ENCODE measurements at places on chromosomes 11 and 22.

- no peak for DNase-seq
These were observed 203.7 kb downstream of the ARHGAP42 start for GRCh38 chr11:100890789-100891188.

DNA sequence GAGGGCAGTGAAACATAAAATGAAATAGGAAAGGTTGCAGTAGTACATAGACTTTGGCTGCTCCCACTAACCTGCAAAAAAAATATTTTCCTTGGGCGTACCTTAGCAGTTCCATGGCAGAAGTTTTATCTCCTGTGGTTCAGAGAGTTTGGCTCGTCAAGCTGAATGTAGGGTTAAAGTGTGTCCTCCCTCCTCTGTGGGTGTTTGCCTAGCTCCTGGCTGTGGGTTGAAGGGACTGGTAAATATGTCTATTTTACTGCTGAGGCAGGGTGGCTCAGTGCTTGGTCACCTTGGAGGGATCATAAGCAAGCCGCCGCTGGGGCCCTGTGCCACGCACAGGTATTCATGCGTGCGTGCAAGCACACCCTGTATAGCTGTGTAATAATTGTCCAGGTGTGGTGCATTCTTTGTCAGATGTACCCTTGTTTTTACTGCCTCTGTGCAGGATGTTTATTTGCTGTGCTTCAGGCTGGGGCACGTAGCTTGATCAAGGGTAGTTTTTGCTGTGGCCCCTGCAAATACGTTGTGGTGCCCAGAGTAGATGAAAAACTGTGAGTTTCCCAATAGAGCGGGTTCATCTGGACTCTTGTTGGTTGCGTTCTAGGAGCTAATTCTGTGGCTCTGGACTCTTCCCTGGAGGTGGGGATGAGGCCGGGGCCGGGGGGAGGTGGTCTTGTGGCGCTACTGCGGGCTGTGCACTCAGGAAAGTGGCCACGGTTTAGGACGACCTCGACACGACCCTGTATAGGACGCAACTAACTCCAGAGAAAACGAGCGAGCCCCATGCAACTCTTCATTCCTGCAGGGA lies 732 bp upstream of the SORL1 start:
- no peak for DNase-seq

DNA sequence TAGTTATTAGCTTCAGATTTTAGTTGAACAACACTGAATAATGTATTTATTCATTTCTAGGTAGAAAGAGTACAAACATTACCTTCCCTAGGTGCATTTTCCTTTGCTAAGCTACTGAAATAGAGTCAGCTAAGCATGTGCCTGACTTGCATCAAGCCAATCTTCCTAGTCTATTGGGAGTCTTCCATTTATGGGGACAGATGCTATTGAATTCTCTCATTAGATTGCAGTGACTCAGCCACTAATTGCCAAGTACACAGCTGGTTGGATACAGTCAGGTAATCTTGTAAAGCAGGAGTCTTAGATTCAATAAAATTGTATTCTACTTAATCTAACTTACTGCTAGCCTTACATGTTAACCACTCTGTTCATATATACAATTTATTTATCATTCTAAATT lies 55.2 kb upstream of the RPS13 start:
- DNase-seq = no peak

DNA sequence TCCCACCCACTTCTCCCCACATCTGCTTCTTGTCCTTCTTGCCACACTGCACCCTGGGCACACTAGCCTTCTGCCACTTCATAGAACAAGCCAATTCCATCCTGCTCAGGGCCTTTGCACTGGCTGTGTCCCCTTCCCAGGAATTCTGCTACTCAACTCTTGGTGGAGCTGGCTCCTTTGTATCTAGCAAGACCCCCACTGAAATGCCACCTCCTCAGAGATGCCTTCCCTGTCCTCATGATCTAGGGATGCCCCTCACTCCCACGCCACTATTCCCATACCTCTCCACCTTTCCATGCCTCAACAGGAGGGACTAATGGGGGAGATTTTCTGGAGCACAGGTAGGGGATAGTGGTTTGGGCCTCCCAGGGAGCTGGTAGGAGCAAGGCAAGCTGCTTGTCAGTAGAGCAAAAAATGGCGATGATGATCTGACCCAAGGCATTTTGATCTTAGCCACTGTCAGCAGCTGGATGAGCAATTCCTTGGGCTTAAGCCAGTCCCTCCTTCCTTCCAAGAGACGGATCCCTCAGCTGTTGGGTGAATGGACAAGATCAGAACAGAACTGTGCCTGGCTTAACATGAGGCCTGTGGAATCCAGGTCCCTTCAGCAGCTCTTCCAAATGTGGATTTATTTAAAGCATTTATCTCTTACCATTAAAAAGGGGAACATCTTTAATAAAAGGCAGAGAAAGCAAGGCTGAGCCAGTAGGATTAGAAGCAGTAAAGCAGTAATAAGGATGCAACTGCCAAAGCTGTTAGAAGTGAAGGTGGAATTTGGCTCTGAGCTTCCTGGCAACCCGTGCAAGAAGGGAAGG lies 4.0 kb upstream of the PRDM11 start:
- DNase-seq = no peak

- DNase-seq = no peak
These were observed 299.7 kb downstream of the TTC28 start for GRCh38 chr22:28379951-28380350.

DNA sequence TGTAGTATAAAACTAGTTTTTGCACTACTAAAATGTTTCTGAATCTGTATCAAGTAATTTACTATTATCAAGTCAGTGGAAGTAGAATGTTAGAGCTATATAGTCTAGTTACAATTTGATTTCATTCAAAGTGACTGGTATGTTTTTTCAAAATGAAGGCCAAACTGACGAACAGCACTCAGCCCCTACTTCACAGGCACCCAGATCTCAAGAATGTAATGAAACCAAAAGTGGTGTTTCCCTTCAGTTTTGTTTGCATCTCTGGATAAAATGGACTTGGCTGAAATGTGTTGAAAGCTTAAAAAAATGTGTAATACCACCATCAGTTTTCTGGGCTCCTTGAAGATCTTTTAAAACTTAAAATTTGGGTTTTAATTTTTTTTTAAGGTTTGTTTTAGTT lies 46.4 kb downstream of the QSER1 start:
- no peak for DNase-seq

- DNase-seq = no peak
These were observed 10.3 kb downstream of the EIF4G2 start for GRCh38 chr11:10798330-10798928.

DNA sequence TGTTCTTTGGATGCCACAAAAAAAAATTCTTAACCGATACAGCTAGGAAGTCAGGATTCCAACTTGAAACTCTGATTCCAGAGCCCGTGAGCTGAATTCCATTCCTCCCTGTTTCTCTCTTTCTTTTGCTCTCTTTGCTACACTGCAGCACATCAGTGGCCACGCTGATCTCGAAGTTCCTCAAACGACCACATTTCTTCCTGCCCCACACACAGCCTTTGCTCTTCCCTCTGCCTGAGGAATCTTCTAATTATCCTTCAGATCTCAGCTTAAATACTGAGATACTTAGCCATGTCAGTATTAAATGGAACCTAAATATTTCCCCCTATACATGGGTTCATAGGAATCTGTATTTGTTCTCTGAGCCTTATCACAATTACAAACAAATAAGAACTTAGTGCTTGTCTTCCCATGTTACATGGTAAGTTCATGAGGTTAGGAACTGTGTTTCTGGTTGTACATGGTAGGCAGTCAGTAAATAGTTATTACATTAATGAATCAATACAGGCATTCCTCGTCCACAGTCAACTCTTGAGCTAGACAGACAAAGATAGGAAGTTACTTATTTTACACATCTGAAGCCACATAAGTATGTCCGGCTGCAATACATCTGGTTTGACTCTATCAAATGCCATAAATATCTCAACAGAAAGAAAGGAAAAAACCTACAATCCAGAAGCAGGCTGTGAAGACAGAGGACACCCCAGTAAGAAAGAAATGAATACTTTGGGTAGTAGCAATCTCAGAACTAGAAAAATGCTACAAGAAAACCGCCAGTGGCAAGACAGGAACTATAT lies 86.6 kb downstream of the MAML2 start:
- no peak for DNase-seq

DNA sequence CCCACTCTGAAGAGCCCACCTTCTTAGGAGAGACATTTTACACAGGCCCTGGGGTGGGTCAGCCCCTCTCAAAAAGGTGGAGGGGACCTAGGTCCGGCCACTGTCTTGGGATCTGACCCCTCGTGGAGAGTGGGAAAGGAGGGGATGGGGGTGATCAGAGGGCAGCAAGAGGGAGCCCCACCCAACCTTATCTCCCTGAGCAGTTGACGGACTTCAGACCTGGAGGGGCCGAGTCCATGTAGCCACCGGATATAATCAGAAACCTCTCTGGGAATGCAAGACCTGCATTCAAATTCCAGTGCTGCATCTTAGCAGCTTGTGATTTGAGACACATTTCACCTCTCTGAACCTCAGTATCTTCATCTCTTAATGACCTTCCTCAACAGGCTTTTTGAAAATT lies 44.0 kb downstream of the TP53I11 start:
- no peak for DNase-seq

DNA sequence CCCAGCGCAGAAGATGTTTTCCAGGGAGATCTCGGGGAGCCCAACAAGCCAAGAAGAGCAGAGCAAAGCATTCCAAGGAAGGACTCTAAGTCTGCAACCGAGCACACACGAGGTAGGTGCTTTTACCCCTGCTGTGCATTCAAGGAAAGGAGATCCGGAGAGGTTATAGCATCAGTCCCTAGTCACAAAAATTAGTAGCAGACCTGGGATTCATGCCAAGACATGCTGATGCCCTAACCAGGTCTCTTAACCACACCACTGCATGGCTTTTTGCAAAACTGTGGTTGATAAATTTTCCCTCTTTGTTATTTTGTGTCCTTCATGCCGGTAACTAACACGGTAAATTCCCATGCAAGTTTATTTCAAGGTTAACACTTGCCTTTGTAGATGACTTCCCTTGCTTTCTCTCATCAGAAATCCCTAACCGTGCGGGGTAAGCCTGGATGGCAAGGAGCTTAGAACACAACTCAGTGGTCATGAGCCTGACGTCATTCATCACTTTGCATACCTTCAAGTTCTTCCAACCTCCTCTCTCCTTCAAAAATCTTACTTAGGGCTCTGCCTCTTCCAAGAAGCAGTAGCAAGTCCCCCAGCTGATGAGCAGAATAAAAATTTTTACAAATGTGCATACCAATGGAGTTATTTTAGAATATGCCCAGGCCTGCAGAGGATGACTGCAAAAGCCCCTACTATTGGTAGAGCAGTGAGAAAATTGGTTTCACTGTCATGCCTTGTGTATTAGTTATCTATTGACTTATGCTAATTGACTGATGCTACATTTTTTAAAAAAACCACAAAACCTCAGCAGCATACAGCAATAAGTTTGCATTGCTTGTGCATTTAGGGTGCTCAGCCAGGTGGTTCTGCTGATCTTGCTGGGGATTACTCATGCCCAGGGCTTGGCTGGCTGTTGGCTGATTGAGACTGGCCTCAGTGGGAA lies 465.1 kb downstream of the MN1 start:
- no peak for DNase-seq

GRCh38 chr11:12190511-12190910 lies 80.1 kb downstream of the MICAL2 start:
- DNase-seq = no peak

GRCh38 chr11:128311742-128312719 lies 275.3 kb downstream of the ETS1 start:
- DNase-seq = no peak

DNA sequence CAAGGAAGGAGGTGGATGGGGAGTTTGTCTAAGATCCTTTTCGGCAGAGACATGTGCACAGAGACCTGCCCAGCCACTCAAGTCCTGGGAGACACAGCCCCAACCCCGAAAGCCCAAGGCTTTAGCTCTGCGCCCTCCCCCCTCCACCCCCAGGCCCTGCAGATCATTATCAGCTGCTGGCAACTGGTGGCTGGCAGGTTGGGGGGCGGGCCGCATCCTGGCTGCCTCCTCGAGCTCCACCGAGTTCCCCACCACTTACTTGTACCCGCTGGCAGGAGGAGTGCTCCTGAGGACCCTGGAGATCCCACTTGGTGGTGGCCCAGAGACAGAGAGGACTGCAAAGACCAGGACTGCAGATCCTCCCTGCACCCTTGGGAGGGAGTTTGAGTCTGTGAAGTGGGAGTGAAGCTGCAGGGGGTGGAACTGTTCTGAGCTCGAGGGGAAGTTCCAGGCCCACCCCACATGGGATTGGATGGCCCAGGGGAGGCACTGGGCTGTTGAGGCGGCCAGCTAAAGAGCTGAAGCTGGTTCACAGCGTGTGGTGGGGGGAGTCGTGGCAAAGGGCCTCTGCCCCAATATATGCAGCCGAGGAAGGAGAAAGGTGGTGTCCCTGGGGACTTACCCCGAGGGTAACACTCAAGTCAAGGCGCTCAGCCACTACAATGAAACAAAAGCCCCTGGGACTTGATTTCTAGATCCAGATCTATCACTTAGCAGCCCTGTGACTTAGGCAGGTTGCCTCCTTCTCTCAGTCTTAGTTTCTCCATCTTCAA lies 19.9 kb upstream of the CCDC86 start:
- no peak for DNase-seq

GRCh38 chr11:47375020-47375419 lies 3.3 kb downstream of the SPI1 start:
- no peak for DNase-seq

- no peak for DNase-seq
These were observed 314.8 kb upstream of the CADM1 start for GRCh38 chr11:115819014-115819413.

DNA sequence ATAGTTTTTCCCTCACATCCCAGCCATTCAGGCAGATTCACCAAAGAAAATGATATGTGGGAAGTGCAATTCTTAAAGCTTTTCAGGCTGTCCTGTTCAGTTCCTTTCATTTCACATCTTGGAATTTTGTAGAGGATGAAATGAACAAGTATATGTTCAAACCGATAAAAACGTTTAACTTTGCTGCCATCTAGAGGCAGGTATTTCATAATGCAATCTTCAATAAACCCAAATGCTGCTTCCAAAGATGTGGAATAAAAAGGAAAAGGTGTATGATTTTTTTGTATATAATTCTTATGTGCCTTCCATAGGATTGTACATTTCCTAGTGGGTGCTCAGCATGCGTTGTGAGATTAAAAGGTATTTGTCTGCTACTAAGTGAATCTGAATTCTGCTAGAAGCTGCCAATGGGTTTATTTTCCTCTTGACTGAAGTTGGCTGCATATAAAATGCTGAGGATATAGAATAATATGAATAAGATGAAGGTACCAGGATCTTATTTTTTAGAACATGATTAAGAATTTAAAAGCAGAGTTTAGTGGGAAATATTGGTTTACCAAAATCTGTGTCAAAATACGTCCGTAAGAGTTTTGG lies 199.3 kb downstream of the PGR start:
- no peak for DNase-seq
